ENCODE measurements at places on chromosomes 2 and 18. TPM values are rescaled to one million over a fixed set of nuclear protein-coding genes. Genes with fewer than 3 reads are reported as not detected.

The SEC11C gene
- total RNA-seq: 50.9 TPM

The FER1L5 gene
- total RNA-seq: not detected

The OTOF gene
- total RNA-seq: 0.14 TPM

The CHRNG gene
- total RNA-seq: not detected

The CNOT11 gene
- 58.2 TPM for total RNA-seq

The ARL6IP6 gene
- total RNA-seq: 37.3 TPM

The SDC1 gene
- total RNA-seq: 44.7 TPM

The ZNF516 gene
- total RNA-seq: 7.4 TPM

The QPCT gene
- 0.90 TPM for total RNA-seq

The TGFA gene
- total RNA-seq: 32.2 TPM

The INHA gene
- total RNA-seq: 0.35 TPM

The CNOT9 gene
- total RNA-seq: 119 TPM

The ZNF24 gene
- 35.4 TPM for total RNA-seq

The PPM1B gene
- total RNA-seq: 16.9 TPM

The KHK gene
- 0.14 TPM for total RNA-seq

The EML6 gene
- total RNA-seq: 2.9 TPM

The DSG4 gene
- total RNA-seq: not detected

The ADD2 gene
- total RNA-seq: 16.3 TPM

The ATP9B gene
- 8.2 TPM for total RNA-seq

The NT5C1B gene
- not detected for total RNA-seq
